Activated CD4-positive, alpha-beta T cell treated with anti-CD3 and anti-CD28 coated beads for 24 hours (primary cell): ENCODE measurements at places on chromosomes 3 and 15.
A peak's percentile ranks its signal among the peaks of the same experiment; 100 is the strongest.

DNA sequence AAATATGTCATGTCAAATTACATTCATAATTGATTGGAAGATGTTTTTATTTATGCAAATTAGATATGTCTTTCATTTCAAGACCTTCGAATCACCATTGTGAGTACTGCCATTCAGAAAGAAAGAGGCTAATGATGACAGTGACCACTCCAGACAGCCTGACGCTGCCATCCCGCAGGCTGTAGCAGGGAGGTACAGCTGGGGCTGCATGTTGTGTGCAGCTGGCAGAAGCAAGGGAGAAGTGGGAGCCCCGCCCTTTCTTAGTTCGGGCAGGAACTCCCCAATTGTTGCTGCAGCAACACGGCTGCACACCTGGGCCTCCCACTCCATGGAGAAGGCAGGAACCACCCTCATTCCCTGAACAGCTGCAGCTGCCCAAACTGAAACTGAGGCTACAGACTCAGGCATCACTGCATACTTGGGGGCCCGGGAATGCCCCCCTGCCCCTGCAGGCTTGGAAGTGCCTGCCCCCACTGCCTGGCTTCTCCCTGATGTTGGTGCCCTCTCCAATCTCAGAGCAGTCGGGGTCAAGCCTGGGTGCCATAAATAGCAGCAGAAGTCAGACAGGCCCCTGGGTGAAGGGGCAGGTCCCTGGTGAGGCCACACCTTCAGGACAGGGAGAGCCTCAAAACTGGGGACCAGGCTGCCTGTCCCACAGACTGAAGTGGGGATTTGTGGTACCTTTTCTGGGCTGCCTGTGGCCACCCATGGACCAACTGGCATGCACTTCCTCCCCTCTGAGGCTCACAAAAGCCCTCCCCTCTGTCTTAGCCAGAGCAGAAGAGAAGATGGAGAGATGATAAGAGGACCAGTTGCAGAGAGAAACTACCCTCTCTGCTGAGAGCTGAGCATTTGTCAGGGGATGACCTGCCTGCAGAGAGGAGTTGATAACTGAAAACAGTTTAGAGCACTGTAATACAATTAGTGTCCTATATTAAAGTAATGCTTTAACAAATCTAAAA lies 964.6 kb downstream of the SI start:
- no peak for DNase-seq

DNA sequence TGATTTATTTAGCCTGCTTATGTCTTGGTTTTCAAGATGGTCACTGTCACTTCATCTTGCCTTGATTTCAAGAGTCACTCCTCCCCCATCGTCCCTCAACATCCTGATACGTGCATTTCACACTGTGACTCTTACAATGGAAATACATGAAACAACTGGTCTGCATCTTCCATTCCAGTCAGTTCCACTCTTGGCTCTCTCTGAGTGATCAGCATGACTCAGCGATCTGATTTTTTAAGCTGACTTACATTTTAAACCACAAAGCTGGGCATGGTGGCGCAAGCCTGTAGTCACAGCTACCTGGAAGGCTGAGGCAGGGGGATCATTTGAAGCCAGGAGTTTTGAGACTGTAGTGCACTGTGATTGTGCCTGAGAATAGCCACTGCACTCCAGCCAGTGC lies 271.2 kb upstream of the ROPN1 start:
- no peak for DNase-seq

DNA sequence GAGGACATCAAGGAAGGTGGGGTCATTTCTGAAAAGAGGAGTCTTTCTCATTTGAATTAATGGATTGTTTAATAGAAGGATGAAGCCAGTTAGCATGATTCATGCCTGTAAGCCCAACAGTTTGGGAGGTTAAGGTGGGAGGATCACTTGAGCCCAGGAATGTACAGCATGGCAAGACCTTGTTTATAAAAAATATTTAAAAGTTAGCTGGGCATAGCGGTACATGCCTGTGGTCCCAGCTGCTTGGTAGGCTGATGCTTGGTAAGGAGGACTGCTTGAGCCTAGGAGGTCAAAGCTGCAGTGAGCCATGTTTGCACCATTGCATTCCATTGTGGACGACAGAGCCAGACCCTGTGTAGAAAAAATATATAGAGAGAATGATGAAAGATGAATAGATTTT lies 165.5 kb downstream of the ALCAM start:
- DNase-seq: no peak

DNA sequence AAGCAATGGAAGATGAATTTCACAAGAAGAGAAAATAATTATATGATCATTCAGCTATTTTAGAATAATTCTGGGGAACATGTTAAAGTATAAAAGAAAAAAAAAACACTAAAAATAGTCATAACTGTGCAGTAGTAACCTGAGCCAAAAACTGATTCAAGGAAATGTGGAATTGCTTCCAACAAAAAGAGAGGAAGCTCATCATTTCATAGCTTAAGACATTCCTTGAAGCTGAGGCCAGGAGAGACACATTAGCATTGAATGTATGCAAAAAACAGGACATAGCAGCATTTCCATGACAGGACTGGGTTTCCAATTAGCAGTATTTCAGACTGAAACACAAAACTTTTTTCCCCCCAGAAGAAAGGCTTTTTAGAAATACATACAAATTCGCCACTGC lies 27.7 kb upstream of the LRRN1 start:
- DNase-seq: no peak

GRCh38 chr3:129793942-129794310 lies 99.6 kb downstream of the TMCC1 start:
- DNase-seq: no peak

- no peak for DNase-seq
These were observed 52.2 kb downstream of the REC114 start for GRCh38 chr15:73495181-73495580.

- no peak for DNase-seq
These were observed 27.0 kb downstream of the VIPR1 start for GRCh38 chr3:42529468-42529867.

DNA sequence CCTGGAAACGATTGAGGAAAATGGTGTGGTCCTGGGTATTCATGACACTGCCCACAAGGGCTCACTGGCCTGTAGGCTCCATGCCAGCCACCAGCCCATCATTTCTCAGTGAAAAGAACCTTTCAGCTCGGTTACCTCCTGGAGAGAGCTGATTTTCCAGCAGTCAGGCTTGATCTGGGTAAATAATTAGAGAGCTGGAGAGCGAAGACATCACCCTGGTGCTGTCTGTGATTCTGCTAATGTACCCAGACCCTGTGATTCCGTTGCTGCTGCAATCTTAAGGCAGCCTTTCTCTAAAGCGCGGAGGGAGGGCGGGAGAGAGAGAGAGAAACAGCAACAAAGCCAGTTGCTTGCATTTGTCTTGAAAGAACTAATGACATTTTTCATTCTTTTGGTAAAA lies 221.9 kb upstream of the TOPAZ1 start:
- DNase-seq: no peak

DNA sequence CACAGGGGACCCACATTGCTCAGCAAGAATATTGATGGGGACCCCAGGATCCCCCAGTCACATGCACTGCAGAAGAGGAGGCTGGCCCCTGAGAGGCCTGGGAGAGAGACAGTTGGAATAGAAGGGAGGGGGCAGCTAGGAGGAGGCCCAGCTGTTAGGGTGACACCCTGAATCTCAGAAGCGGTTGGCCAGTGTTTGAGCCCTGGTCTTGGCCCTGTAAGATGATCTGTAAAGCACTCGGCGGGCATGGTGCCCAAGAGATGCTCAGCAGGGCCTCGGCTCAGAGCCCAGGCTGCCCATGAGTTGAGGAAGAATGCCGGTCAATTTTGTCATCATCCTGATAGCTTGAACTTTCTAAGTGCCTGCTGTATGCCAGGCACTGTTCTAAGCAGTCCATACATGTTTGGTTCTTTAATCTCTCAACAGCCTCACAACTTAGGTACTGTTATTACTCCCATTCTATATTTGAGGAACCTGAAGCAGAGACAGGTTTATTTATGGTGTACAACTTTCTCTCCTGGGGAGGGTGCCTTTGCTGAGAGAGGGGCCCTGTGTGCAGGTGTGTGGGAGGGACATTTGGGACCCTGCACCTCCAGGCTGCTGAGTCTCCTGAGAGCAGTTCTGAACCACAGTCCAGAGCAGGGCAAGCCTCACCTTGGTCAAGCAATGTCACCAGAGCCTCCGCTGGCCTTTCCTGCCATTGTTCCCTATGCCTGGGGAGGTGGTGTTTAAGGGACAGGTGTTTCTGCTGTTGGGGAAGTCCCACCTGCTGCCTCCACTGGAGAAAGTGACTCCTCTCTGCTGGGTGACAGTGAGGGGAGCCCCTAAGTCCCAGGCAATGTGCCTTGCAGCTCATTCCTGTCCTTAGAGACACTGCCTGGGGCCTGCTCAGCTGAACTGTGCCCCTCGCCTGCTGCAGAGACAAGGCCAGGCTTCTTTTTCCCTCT lies 26.0 kb downstream of the SLC6A6 start:
- DNase-seq: no peak

GRCh38 chr3:5726621-5727020 lies 539.1 kb downstream of the EDEM1 start:
- no peak for DNase-seq

GRCh38 chr3:125605756-125606155 lies 10.5 kb upstream of the OSBPL11 start:
- DNase-seq: no peak

- DNase-seq: no peak
These were observed 414.3 kb downstream of the RBMS3 start for GRCh38 chr3:29695201-29695600.

- no peak for DNase-seq
These were observed 116.9 kb downstream of the SLC9A9 start for GRCh38 chr3:143731320-143731719.

- no peak for DNase-seq
These were observed 979 bp downstream of the UNC13C start for GRCh38 chr15:53979051-53979788.

GRCh38 chr3:107524841-107525643 lies 2.3 kb downstream of the BBX start:
- no peak for DNase-seq

GRCh38 chr15:42903388-42904324 lies 16.9 kb downstream of the TTBK2 start:
- no peak for DNase-seq

GRCh38 chr3:129245141-129245540 lies 4.3 kb upstream of the COPG1 start:
- DNase-seq: no peak

DNA sequence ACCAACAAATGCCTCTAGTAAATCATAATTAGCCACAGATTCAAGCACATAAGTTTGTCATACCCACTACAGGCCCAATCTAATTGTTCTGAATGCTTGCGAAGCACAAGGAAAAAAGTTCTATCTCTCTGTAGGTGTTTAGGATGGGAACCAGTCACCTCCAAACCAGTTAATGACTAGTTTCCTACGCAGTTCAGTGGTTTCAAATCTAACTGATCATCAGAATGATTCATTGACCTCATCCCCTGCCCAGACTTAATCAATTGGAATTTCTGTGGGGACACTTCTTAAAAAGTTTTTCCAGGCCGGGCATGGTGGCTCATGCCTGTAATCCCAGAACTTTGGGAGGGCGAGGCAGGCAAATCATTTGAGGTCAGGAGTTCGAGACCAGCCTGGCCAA lies 24.3 kb upstream of the MASP1 start:
- DNase-seq: no peak

DNA sequence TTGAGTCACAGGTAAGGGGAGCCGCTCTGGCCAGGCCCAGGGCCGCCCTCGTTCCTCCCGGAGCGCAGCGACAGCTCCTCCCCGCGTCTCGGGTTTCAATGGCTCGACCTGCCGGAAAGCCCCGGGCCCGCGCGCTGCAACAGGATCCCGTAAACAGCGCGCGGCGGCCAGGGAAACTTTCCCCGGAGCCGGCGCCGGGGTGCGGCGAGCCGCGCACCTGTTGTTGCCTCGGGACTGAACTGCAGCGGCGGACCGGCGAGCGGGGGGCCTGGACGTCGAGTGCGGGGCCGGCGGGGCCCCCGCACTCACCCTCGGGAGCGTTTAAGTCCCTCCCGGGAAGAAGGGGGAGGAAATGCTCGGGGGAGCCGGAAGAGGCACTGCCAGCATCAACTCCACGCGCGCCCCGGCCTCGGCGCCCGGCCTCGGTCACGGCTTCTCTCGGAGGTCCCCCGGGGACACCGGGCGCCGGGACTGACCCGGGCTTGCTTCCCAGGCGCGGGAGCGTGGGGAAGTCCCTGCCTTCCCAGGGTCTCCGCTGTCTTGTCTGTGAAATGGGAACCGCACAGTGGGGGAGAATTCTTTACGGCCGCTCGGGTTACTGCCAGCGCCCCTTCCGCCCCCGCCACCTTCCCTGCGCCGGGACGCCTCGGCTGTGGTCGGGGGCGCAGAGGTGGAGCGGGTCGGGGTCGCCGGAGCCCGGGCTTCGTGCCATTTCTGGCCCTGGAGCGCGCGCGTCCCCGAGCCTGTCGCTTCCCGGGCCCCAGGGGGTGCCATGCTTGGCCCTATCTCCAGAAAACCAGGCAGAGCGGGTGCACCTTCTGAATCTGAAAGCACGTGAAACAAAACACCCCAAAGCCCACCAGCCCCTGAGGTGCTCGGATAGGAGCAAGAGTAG lies 7.5 kb upstream of the PGPEP1L start:
- DNase-seq: peak; percentile 34

GRCh38 chr3:110567029-110567428 lies 504.6 kb upstream of the NECTIN3 start:
- no peak for DNase-seq

DNA sequence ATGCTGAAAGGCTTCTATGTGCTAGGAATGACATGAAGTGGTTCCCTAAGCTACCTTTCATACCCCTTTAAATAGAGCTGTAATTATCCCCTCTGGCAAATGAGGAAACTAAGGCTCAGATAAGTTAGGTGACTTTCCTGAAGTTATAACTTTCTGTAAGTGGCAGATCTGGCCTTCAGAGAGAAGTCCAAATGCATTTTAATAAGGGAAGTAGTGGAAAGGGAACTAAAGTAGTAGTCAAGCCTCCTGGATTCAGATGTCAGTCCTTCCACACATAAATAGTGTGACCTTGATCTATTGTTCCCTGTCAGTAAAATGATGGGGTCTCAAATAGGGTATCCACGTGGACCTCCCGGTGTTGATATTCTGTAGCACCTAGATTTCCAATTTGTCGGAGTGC lies 277.7 kb downstream of the EDEM1 start:
- no peak for DNase-seq

DNA sequence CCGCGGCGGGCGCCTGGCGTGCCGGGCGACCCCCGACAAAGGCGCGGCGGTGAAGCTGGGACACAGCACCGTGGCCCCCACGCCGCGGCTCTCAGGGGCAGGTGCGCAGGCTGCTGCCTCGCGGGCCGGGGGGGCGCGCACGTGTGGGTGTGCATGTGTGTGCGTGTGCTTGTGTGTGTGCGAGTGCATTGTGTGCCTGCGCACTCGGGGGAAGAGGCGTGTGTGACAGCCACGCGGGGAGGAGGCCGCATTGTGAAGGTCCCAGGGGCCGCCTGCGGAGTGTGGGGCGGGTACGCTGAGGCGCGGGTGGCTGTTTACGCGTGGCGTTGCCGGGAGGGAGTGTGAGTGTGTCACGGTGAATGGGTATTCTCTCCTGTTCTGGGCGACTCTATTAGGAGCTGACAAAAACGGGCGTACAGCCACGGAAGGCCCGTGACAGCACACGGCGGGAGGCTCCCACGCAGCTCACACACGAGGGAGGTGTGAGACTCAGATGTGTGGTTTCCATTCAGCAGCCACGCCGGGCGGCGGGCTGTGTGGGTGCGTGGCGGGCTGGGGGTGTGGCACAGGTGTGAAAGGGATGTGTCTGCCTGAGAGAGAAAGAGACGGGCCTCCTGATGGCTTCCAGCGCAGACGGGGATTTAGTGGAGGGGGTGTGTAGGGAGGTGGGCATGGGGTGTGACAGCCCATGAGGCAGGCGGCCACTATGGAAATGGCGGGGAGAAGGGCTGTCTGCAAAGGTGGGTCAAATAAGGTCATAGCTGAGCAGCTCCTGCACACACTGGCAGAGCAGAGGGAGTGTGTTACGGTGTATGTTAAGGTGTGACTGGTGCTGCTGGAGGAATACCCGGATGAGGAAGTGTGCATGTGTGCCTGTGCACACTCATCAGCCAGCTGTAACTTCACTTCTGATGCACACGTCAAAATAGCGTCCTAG lies 750 bp downstream of the PODXL2 start:
- DNase-seq: no peak
